ENCODE measurements at places on chromosomes 2 and 18.
A peak's percentile ranks its signal among the peaks of the same experiment; 100 is the strongest.

DNA sequence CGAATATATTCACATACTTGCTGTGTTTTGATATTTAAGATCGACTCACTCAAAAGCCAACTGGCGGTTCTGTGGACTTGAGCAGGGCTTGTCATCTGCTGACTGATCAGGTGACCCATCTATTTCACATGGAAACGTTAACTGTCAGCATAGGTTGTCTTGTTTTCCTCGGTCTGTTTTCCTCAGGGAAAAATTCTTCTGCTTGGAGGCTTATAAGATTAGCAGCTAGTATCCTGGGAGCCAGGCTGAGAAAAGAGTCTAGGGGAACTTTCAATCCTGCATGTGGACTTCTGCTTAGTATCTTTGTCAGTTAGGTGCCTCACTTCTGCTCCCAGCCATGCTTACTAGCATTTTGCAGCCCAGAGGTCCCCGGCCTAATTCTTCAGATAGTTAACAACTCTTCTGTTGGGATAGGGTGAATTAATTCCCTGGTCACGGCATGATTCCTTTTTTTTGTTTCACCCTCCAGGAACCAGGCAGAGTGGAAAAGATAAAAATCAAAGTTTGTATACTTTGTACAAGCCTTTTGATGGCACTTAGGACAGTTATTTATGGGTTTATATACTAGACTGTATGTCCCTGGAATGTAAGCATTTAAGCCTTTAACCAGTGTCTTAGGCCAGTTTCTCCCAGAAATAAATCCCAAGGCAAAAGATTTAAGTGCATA, 226.0 kb downstream of the GULP1 start:
- DNase-seq = no peak
- no peaks in the 10 kb centered on the region for H3K27me3 ChIP-seq
- no peak overlapping the region for H3K4me3 ChIP-seq
- H3K36me3 ChIP-seq = no peaks in the 10 kb centered on the region
- no peak overlapping the region for H3K27ac ChIP-seq

GRCh38 chr2:190722061-190722759, 73.3 kb downstream of the NAB1 start:
- no peak for DNase-seq
- no peak overlapping the region for H3K27ac ChIP-seq
- no peaks in the 10 kb centered on the region for H3K36me3 ChIP-seq
- H3K27me3 ChIP-seq = no peaks in the 10 kb centered on the region
- H3K4me1 ChIP-seq = peaks cover 17% of the 10 kb centered on the region

- no peak overlapping the region for H3K4me3 ChIP-seq
- no peak overlapping the region for H3K27ac ChIP-seq
- no peaks in the 10 kb centered on the region for H3K36me3 ChIP-seq
- no peaks in the 10 kb centered on the region for H3K27me3 ChIP-seq
- H3K4me1 ChIP-seq = no peaks in the 10 kb centered on the region
Observed at GRCh38 chr2:150097901-150098531, 389.5 kb downstream of the RND3 start.

DNA sequence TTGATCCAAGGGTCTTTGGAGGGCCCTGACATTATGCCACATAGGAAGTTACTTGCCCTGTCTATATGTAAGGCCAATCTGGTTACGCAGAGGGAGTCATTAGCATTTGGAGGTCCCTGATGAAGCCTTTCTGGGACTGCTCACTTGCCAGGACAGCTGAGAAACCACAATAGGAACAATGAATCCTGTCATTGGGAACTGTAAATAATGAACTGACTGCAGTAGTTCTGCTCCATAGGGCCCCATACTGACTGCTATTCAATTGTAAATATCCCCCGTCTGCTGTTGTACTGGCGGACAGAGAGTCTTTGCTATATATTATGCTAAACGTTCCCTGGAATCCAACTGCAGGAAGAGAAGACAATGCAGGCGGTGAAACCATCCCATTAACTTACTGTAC, 149.4 kb upstream of the DCC start:
- DNase-seq = no peak
- no peaks in the 10 kb centered on the region for H3K36me3 ChIP-seq
- H3K4me1 ChIP-seq = no peaks in the 10 kb centered on the region
- H3K4me3 ChIP-seq = no peak overlapping the region

DNA sequence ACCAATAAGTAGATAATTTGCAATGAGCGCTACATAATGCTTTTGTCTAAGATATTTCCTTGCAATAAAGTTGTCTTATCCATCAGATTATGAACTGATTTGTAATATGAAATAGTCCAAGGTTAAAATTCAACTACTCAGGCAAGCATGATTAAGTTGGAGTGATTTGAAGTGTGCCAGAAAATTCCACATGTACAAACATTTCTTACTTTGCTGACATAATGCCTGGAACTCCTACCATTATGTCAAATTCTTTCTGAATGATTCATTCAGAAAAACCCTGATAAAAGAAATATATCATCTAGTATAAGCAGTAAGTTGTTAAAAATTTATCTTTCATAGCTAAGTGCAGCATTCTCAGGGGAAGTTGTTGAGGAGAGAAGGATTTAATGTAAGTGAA, 87.3 kb downstream of the CBLN2 start:
- H3K36me3 ChIP-seq = no peaks in the 10 kb centered on the region
- no peak overlapping the region for H3K4me3 ChIP-seq
- no peak overlapping the region for H3K27ac ChIP-seq
- no peak for DNase-seq
- H3K4me1 ChIP-seq = no peaks in the 10 kb centered on the region

GRCh38 chr18:68438983-68439382, 275.9 kb downstream of the TMX3 start:
- H3K27ac ChIP-seq = no peak overlapping the region
- no peak for DNase-seq
- H3K36me3 ChIP-seq = no peaks in the 10 kb centered on the region
- no peaks in the 10 kb centered on the region for H3K27me3 ChIP-seq
- no peak overlapping the region for H3K4me3 ChIP-seq

DNA sequence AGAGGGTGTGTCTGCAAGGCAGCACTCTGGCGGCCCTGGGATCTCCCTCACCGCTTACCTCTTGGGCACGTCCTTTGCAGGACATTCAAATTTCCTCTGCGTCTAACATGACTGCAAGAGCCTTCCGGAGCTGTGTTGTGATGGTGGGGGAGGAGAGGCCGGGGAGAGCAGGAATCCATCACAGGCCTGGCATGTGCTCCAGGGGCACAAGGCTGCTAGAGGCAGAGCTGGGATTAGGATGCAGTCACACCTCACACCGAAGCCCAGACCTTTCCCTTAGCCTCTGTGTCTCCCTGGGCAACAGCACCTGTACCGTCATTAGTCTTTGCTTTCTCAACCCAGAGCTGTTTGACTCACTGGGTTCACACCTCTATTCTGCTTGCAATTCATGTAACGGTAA, 111.3 kb downstream of the CMPK2 start:
- H3K4me3 ChIP-seq = no peak overlapping the region
- H3K4me1 ChIP-seq = 0 out of 2 replicates have a peak, but pooled peaks cover 4% of the 10 kb centered on the region
- DNase-seq = no peak
- H3K36me3 ChIP-seq = no peaks in the 10 kb centered on the region
- no peaks in the 10 kb centered on the region for H3K27me3 ChIP-seq

DNA sequence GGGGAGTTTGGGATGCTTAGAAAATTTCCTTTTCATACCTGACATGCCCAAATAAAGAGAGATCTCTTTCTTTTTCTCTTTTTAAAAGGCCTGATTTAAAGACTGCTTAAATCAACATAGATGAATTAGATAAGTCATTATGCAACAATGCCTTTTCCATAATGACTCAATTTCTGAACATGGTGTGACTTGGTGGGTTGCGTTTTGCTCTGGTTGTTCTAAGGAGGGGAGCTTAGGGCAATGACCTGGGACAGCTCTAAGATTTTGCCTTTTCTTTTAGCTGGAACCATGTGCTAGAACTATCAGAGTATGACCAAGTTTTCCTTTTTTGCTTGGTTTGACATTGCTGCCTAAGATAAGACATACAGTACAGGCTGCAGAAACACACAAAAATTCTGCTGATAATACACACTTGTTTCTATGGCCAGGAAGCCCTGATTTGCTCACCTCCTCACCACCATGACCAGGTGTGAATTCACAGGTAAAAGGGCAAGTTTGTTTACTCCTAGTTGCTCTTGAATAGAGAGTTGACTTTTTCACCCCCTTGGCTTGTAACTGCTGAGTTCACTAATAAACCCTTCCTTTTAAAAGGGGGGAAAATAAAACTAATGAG, 58.1 kb upstream of the IL1RL1 start:
- no peaks in the 10 kb centered on the region for H3K4me1 ChIP-seq
- no peaks in the 10 kb centered on the region for H3K36me3 ChIP-seq
- H3K27ac ChIP-seq = no peak overlapping the region
- no peak overlapping the region for H3K4me3 ChIP-seq
- no peaks in the 10 kb centered on the region for H3K27me3 ChIP-seq

DNA sequence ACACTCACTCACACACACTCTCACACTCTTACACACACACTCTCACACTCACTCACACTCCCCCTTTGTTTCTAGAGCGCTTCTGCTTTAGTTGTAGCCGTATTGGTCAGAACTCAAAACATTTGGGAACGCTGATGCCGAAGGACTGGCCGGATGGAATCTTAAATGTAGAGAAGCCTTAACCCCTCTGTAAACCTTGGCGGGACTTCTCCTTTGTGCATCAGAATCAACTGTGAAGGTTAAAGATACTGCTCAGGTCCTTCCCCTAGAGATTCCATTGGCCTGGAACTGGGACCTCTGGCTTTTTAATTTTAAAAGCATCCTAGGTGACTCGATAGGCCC, 18.3 kb downstream of the SH3BP4 start:
- DNase-seq = no peak
- no peaks in the 10 kb centered on the region for H3K36me3 ChIP-seq
- no peak overlapping the region for H3K4me3 ChIP-seq
- H3K4me1 ChIP-seq = no peaks in the 10 kb centered on the region
- no peaks in the 10 kb centered on the region for H3K27me3 ChIP-seq

DNA sequence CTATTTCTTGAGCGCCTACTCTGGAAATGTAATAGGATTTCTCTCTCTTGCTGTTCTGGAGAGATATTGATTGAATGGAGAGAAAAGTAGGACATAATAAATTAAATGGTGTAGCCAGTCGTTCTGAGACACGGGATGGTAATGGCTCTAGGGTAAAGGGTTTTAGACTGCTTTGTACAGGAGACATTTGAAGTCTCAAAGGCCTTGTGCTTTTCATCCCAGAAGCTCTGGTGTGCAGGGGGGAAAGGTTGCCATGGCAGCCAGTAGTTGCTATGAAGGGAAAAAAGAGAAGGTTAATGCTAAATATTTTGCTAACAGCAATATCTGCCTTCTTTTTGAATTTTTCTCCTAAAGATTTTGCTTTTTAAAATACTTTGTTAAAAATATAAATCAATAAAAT, 359.3 kb downstream of the RIT2 start:
- H3K4me1 ChIP-seq = no peaks in the 10 kb centered on the region
- no peaks in the 10 kb centered on the region for H3K27me3 ChIP-seq
- no peak overlapping the region for H3K27ac ChIP-seq
- no peak overlapping the region for H3K4me3 ChIP-seq

DNA sequence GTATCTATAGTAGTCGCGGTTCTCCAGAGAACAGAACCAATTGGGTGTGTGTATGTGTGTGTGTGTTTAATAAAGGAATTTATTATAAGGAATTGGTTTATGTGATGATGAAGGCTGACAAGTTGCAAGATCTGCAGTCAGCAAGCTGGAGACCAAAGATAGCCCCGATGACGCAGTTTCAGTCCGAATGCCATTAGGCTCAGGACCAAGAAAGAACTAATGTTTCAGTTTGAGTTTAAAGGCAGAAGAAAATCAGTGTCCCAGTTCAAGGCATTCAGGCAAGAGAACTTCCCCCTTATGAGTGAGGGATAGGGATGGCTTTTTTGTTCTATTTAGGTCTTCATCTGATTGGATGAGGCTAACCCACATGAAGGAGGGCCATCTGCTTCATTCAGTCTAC, 221.6 kb downstream of the HNMT start:
- no peaks in the 10 kb centered on the region for H3K27me3 ChIP-seq
- H3K27ac ChIP-seq = no peak overlapping the region
- H3K4me1 ChIP-seq = no peaks in the 10 kb centered on the region
- H3K36me3 ChIP-seq = no peaks in the 10 kb centered on the region
- no peak for DNase-seq

DNA sequence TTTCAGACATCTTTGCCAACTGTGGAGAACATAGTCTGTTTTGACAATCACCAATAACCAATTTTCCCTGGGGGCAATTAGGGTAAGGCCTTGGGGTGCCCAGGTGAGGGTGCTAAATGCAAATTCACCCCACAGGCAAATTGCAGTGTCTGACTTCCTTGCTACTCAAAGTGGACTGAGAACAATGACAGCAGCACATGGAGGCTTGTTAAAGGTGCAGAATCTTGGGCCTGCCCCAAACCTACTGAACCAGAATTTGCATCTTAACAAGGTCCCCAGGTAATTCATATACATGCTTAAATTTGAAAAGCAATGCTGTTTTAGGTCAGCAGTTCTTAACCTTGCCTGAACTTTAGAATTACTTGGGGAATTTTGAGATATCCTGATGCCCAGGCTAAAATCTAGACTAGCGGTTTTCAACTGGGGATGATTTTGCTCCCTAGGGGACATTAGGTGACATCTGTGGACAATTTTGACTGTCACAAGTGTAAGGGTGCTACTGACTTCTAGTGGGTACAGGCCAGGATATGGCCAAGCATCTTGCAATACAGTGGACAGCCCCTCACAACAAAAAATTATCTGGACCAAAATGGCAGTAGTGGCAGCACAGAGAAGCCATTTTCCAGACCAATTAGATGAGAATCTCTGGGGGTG, 80.2 kb upstream of the GCFC2 start:
- peaks cover 39% of the 10 kb centered on the region for H3K4me1 ChIP-seq
- no peak overlapping the region for H3K27ac ChIP-seq
- H3K36me3 ChIP-seq = no peaks in the 10 kb centered on the region
- no peaks in the 10 kb centered on the region for H3K27me3 ChIP-seq
- H3K4me3 ChIP-seq = peak overlapping the region; percentile 32

- H3K27me3 ChIP-seq = no peaks in the 10 kb centered on the region
- H3K36me3 ChIP-seq = peaks cover 12% of the 10 kb centered on the region
- H3K4me1 ChIP-seq = no peaks in the 10 kb centered on the region
- H3K27ac ChIP-seq = no peak overlapping the region
Observed at GRCh38 chr2:99198103-99198841, 17.3 kb downstream of the MRPL30 start.

DNA sequence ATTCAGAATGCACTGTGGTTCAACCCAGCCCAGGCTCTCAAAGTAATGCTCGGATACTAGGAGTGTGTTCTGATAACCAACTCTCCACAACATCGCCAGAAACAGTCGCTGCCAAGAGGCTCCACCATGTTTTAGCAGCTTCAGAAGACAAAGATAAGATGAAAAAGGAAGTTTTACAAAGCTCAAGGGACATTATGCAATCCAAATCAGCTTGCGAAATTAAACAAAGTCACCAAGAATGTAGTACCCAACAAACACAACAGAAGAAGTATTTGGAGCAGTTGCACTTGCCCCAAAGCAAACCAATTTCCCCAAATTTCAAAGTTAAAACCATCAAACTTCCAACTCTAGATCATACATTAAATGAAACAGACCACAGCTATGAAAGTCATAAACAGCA, 360.9 kb downstream of the XIRP2 start:
- no peaks in the 10 kb centered on the region for H3K36me3 ChIP-seq
- no peaks in the 10 kb centered on the region for H3K27me3 ChIP-seq
- DNase-seq = no peak
- no peaks in the 10 kb centered on the region for H3K4me1 ChIP-seq
- H3K27ac ChIP-seq = no peak overlapping the region

- no peak overlapping the region for H3K27ac ChIP-seq
- peaks cover 10% of the 10 kb centered on the region for H3K4me1 ChIP-seq
- H3K4me3 ChIP-seq = no peak overlapping the region
- no peak for DNase-seq
Observed at GRCh38 chr2:129754831-129755230, 224.6 kb upstream of the RAB6C start.
